Cerebellar cortex (tissue), 1 donor: ENCODE measurements at places on chromosomes 1 and 21.

DNA sequence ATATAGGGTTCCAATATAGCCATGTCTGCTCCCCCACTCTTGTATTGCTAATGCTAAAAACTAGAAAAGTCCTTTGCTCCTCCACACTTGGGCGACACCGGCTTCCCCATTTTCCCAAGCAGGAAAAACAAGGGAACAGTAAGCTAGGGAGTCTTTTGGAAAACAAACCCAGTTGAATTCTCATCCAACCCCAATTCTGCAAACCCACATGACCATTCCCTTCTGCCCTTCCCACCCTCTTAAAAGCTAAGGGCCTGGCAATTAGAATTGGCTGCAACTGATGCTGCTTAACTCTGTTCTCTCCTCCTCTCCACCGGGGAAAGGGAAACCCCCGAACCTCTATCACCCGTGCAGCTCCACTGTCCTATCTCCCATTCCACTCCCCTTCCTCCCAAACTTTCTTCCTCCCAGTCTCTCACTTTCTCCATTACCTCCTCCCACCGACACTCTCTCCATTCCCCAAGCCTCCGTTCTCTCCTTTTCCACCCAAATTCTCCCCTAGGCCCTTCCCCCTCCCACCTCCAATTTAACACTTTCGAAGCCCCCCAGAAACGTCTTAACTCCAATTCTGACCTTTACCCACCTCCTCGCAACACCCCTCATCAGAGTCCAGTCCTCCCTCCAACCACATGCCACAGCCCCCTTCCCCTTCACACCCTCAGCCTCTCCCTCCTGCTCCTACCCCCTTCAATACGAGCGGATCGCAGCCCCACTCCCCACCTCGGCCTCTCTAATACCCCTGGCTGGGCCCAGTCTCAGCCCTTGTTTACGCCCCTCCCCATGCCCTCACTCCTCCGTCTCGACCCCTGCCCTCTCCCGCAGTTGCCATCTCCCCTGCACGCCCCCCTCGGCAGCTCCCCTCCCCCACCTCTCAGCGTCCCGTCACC is 701 bp downstream of the DEDD start:
- peak; percentile 32 for DNase-seq

- DNase-seq = peak; percentile 81
Observed at GRCh38 chr21:42685036-42685435, 31.6 kb downstream of the PDE9A start.

DNA sequence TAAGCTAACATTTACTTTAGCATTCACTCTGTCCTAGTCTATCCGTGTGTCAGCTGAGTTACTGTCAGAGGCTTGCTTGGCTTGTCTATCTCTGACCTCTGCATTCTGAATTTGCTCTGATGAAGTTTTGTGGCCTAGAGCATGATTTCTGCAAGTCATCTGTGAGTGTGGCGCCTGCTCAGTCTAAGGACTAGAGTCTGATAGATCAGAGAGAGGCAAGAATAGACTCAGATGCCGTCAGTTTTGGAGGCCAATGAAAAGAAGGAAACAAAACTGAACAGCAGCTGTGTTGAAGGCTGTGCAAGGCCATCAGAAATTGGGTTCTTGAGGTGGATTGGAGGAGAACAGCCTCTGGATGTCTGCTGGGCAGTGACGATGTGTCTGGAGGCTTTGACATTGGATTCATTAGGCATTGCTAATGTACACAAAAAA is 573.1 kb downstream of the USP25 start:
- DNase-seq = peak; percentile 41

- DNase-seq = no peak
Observed at GRCh38 chr21:38859852-38860251, 54.1 kb downstream of the ETS2 start.

GRCh38 chr1:26142159-26142558 is 16.7 kb upstream of the FAM110D start:
- no peak for DNase-seq

- DNase-seq = no peak
Observed at GRCh38 chr1:53295726-53296116, 32.1 kb downstream of the LRP8 start.

GRCh38 chr1:208923946-208924720 is 659.4 kb upstream of the CAMK1G start:
- no peak for DNase-seq

DNA sequence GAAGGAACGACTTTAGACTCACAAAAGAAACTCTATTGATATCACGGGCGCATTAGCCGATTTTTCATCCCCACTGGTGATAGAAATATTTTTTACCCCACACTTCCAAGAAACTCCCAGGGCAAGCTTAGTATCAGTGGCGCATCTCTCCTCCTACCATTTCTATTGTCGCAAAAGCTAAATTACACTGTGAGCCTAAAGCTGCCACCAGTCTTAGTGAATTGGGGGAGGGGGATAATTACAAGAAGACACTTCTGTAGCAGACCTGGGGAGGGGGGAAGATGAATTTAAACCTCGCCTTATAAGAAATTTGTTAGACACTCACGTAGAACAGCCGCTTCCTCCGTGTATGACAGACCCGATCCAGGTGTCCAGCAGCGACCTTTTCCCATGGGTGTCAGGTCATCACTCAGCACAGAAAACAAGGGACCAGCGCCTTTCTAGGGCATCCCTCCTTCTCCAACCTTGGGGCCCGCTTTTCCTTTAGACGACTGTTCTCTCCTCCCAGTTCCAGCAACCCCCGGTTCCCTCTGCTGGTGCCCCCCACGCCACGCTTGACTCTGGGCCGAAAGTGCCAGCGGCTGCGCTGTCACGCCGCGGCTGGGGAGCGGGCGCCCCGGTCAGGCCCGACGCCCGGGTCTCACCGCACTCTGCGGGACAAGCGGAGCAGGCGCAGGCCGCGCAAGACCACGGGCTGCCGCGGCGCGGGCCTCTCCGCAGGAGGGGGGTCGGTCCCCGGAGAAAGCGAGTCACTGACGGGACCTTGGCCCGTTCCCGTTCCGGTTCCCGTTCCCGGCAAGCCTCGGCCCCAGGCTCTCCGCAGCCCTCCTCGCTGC is 821 bp downstream of the PHC2 start:
- DNase-seq = peak; percentile 36

DNA sequence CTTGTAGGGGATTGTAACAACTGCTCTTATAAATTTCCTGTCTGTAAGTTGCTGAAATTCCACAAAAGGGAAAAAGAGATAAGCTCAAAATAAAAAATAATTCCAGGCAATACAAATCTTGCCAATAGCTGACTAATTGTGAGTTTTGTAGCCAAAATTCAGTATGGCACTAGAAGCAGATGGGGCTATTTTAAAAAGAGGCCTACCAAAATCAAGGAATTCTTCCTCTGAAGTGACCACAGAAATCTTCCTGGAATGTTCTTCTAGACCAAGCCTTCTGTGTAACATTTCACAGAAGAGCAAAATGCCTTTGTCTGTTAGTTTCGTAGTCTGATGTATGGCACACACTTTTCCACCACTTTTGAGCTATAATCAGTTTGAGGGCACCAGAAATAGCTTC is 127.6 kb downstream of the CYYR1 start:
- no peak for DNase-seq

DNA sequence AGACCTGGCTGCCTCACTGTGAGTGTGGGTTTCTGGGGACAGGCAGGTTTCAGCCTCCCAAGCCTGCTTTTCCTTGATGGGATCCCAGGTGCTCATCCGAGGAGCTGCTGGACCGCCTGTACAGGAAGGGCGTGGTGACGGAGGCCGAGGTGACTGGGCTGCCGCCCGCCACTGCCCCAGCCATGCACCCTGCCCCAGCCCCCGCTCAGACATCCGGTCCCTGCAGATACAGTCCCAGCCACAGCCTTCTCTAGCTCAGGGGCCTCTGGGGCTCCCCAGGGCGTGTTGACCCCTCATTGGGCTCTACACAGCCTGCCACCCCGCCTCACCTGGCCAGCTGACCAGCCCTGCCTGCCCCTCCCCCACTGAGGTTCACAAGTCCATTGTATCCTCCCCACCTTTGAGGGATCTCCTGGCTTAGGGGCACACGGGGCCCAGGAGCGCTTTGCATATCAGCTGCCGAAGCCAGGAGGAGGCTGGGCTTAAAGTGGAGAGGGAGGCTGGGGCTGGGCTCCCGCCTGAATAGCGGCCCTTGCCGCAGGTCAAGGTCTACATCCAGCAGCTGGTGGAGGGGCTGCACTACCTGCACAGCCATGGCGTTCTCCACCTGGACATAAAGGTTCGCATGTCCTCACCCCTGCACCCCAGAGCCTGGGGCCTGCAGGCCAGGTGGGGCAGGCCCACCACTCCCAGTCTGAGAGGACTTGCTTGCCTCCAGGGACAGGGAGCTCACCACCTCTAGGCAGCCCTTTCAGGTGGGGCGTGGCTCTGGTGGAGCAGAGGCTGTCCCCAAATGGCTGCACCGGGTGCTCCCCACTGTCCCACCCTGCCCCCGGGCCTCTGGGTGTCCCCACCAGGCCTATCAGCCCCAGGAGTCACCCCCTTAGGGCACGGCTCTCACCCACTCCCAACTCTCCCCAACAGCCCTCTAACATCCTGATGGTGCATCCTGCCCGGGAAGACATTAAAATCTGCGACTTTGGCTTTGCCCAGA is 38.5 kb downstream of the TRIM11 start:
- no peak for DNase-seq

- DNase-seq = no peak
Observed at GRCh38 chr21:40972151-40972550, 125.2 kb upstream of the DSCAM start.

DNA sequence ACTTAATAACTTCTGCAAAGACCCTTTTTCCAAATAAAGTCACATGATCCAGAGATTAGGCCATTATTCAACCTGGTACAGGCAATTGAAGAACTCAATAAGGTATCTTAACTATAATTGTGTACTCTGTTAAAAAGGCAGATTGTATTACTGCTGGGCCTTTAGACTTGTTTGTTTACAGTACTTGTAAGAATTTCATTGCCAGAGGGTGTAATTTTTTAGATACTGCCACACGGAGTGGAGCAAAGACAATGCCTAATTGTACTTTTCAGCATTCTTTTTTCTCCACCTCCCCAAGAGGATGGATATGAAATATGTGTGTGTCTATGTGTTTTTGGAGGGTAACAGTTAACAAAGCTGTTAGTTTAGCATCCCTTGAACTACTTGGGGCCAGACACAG is 47.5 kb downstream of the HUNK start:
- DNase-seq = no peak

GRCh38 chr21:45220071-45220481 is 67.6 kb downstream of the POFUT2 start:
- DNase-seq = no peak

GRCh38 chr1:204703268-204703664 is 17.7 kb upstream of the LRRN2 start:
- DNase-seq = no peak

DNA sequence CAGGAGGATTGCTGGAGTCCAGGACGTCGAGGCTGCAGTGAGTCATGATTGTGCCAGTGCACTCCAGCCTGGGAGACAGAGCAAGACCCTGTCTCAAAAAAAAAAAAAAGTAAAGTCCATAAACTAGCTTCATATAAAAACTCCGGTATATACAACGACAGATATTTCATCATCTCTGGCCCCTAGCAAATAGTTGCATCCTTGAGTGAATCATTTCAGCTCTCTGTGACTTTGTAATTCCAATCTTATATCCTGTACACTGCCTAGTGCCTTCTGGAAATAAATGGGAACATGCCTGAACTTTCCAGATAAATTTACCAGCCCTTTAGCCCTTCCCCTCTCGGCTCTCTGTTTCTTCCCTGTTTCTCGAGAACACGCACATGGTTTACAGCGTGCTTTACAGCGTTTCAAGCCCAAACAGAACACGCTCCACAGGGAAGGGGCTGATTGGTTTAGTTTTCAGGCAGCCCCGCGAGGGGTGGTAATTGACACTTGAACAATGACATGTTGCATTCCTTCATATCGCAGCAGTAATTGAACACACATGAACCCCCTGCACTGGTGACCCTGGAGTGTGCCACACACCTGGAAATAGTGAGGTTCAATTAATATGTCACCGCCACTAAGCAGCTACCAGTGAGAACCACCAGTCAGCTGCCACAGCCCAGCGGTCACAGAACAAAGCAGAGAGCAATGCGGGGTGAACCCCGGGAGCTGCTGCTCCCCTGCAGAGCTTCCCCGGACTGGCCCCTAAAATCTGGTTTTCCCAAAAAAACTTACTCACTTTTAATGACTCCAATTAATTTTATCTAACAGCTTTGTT is 35.7 kb upstream of the SIM2 start:
- DNase-seq = no peak

GRCh38 chr1:25197982-25198662 is 34.2 kb downstream of the SYF2 start:
- no peak for DNase-seq

- DNase-seq = no peak
Observed at GRCh38 chr1:214850432-214851050, 232.0 kb upstream of the KCNK2 start.

GRCh38 chr1:85417876-85418275 is 47.1 kb downstream of the DDAH1 start:
- no peak for DNase-seq

- no peak for DNase-seq
Observed at GRCh38 chr1:180224902-180225301, 5.2 kb upstream of the LHX4 start.

DNA sequence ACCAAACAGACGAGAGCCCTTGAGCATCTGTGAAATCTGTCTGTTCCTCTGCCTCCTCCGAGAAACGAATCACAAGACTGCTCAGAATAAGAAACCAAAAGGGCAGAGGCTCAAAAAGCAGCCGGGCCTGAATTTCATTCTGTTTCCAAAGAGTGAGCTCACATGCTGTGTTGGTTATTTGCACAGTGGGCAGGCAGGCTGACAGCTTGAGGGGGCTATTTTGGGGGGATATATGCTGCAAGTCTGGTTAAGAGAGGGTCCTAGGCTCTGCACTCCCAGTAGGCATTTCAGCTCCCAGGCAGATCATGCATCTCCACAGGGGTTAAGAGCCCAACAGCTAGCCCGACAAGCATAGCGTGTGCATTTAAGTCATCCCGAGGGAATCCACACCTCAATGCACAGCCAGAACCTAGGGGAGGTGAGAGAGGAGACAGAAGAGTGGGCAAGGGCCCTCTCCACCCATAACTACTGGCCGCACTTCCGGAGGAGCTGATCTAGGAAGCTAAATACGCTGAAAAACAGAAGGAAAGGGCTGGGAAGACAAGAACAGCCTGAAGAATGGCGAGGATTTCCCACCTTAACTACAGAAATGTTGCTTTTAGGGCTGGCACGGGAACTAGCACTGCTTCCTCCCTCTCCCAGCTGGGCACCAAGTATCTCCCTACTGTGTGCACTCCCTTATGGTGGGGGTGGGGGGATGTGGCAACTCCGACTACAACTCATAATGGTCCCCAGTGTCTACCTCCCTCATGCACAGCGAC is 3.7 kb downstream of the PGBD5 start:
- DNase-seq = peak; percentile 58

DNA sequence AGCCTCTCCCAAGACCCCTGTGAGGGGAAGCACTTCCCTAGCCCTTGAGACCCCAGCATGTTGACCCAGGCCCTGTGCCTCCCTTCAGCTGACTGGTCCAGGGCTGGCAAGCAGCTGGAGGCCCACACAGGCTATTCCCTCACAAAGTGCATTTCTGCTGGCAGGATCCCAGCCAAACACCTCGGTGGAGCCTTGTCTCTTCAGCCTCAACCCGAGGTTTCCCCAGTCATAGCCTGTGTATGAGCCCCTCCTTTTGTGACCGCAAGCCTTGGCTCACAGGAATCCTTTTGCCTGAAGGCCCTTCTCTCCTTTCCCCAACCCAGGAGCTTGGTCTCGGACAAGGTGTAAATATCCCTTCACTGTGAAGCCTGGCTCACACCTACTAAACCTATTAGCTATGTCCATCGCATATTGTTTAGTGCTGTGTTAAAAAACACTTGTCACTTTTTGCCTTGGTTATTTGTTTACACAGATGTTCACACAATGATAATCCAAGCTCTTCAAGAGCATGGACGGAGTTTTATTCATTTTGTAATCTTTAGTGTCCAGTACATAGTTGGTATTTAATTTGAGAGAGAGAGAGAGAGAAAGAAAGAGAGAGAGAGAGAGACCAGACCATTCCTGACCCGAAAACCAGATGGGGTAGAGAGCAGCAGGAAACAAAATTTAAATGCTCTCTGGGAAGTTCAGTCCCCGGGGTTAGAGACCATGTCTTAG is 8.5 kb upstream of the CD247 start:
- DNase-seq = no peak
